Activated CD4-positive, alpha-beta T cell treated with anti-CD3 and anti-CD28 coated beads, Interleukin-2, amount 10 ng/mL, durations not matched to agents 7 days and 5 days (primary cell): ENCODE measurements at places on chromosomes 3 and 15. TPM values are rescaled to one million over a fixed set of nuclear protein-coding genes. Genes with fewer than 3 reads are reported as not detected.

Gene GTF2A2
- 123 TPM for total RNA-seq

Gene TTC21A
- 3.8 TPM for total RNA-seq

DNA sequence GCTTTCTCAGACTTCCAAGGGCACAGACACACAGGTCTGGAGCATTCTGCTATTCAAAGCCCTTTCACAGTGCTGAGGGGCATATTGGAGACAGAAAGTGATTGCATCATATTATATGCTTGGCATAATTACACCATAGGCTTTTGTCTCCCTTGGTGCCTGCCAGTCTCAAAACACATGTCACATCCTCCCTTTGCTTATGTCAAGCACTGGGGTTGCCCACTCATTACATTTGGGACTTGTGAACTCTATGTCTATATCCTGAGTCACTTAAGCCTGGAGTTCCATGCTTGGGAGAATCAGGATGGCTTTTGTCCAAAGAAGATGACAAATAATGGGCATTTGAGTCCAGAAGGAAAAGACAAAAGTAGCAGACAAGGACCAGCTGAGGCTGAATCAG lies 12.3 kb upstream of the PDZRN3 start:
- DNase-seq = no peak
- no peak overlapping the region for H3K4me3 ChIP-seq
- no peaks in the 10 kb centered on the region for H3K27me3 ChIP-seq
- H3K4me1 ChIP-seq = no peaks in the 10 kb centered on the region

Gene FAM240A
- not detected for total RNA-seq

DNA sequence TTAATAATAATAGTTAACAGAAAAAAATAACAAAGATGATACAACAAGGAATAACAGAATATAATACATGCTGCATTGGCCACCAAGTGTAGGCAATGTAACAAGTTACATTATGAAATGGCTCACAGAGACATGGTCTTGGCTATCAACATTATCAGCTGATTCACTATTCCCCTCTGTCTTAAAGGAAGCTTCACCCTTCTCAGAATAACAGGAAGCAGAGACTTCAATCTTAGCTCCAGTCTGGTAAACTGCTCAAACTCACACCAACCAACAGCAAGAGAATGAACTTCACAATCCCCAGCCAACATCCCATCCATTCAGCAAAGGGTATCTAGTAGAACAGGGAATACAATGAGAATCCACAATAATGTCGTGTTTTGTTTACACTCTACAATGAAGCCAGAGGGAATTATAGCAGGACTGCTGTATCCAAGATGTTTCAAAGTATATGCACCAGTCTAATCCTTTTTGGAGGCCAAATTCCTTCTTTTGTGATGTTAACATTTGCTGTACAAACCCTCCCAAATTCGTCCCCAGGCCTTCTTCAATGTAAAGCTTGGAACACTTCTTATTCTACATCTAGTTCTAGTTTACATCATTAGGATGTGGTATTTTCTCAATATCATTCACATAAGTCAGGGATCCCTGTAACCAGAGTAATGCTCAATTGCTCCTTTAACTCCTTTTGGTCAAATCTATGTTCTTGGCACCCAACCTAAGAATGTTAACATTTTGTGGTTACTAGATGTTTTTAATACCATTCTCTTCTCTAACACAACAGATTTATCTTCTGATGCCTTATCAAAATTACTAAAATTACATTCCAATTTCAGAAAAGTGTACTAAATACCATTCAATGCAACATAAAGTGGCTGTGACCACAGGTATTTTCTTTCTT lies 52.4 kb upstream of the CMSS1 start:
- no peaks in the 10 kb centered on the region for H3K36me3 ChIP-seq
- H3K4me3 ChIP-seq = no peak overlapping the region
- no peaks in the 10 kb centered on the region for H3K27me3 ChIP-seq

Gene CSNK1G1
- total RNA-seq = 24.6 TPM

DNA sequence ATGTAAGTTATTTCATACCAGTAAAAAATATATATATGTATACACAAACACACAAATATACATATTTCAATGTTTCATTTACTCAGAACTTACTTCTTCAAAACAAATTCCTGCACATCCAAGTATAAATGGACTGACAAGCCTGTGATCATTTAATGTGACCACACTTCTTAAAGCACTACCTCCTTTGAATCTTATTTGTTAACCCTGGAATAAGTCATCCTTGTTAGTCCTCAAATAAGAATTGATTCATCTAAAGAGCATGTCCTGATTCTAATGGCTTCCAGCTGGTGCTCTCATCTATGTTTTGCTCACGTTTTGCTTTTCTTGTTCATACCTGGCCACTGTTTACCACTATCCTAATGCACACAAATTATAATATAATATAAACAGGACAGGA lies 103.9 kb upstream of the UBP1 start:
- no peak overlapping the region for H3K4me3 ChIP-seq
- no peak for DNase-seq
- H3K4me1 ChIP-seq = no peaks in the 10 kb centered on the region

GRCh38 chr15:59366333-59367021 lies 6.2 kb downstream of the MYO1E start:
- no peak overlapping the region for H3K27ac ChIP-seq
- H3K36me3 ChIP-seq = peaks cover 5% of the 10 kb centered on the region
- peaks cover 47% of the 10 kb centered on the region for H3K27me3 ChIP-seq
- no peak for DNase-seq

DNA sequence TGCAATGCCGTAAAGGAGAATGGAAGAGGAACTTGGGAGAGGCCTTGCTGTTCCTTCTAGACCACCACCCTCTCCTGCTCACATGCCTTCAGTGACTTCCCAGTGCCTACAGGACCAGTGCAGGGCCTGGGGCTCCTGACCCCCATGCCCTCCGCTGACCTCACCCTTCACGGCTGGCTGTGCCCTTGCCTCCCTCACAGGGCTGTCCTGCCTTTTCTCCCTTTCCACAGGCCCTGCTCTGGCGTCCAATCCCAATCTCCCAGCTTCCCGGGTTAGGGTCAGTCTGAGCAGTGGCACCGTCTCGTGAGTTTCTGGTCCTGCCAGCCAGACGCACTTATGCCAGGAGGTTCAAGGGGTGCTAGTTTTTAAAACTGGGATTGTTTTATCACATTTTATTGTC lies 110.4 kb downstream of the WNT7A start:
- H3K27me3 ChIP-seq = no peaks in the 10 kb centered on the region
- no peak overlapping the region for H3K4me3 ChIP-seq
- no peaks in the 10 kb centered on the region for H3K36me3 ChIP-seq
- H3K27ac ChIP-seq = no peak overlapping the region
- peaks cover 16% of the 10 kb centered on the region for H3K4me1 ChIP-seq
- no peak for DNase-seq

Gene UNC13C
- not detected for total RNA-seq

DNA sequence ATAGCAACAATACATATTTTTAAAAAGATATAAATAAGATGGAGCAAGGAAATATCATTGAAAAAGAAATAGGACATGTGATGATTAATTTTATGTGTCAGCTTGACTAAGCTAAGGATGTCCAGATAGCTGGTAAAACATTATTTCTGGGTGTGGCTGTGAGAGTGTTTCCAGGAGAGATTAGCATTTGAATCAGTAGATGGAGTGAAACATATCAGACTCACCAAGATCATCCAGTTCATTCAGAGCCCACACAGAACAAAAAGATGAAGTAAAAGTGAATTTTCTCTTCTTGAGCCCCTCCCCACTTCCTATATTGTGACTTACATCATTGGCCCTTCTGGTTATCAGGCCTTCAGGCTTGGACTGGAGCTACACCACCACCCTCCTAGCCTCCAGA lies 61.6 kb upstream of the TUSC7 start:
- no peak overlapping the region for H3K4me3 ChIP-seq
- H3K36me3 ChIP-seq = no peaks in the 10 kb centered on the region
- DNase-seq = no peak
- H3K27ac ChIP-seq = no peak overlapping the region

Gene NXPE3
- total RNA-seq = 28.5 TPM

GRCh38 chr3:138429665-138430064 lies 4.8 kb upstream of the ESYT3 start:
- no peak overlapping the region for H3K27ac ChIP-seq
- no peak for DNase-seq
- H3K27me3 ChIP-seq = peaks cover 28% of the 10 kb centered on the region
- peaks cover 13% of the 10 kb centered on the region for H3K4me1 ChIP-seq

Gene CFAP44
- 6.9 TPM for total RNA-seq

- no peaks in the 10 kb centered on the region for H3K36me3 ChIP-seq
- DNase-seq = no peak
- peaks cover 5% of the 10 kb centered on the region for H3K27me3 ChIP-seq
- peaks cover 7% of the 10 kb centered on the region for H3K4me1 ChIP-seq
- no peak overlapping the region for H3K27ac ChIP-seq
Observed at GRCh38 chr3:58800940-58801339, 134.4 kb upstream of the FAM3D start.

GRCh38 chr3:180277041-180277440 lies 240.3 kb upstream of the PEX5L start:
- H3K36me3 ChIP-seq = no peaks in the 10 kb centered on the region
- H3K4me3 ChIP-seq = no peak overlapping the region
- no peak overlapping the region for H3K27ac ChIP-seq
- no peak for DNase-seq
- no peaks in the 10 kb centered on the region for H3K4me1 ChIP-seq

Gene WDR76
- total RNA-seq = 89.2 TPM

Gene GOLGA6D
- total RNA-seq = not detected

- DNase-seq = no peak
- no peaks in the 10 kb centered on the region for H3K36me3 ChIP-seq
- H3K27me3 ChIP-seq = peaks cover 17% of the 10 kb centered on the region
- H3K27ac ChIP-seq = no peak overlapping the region
- no peak overlapping the region for H3K4me3 ChIP-seq
Observed at GRCh38 chr15:45550436-45550835, 27.9 kb upstream of the SLC30A4 start.

DNA sequence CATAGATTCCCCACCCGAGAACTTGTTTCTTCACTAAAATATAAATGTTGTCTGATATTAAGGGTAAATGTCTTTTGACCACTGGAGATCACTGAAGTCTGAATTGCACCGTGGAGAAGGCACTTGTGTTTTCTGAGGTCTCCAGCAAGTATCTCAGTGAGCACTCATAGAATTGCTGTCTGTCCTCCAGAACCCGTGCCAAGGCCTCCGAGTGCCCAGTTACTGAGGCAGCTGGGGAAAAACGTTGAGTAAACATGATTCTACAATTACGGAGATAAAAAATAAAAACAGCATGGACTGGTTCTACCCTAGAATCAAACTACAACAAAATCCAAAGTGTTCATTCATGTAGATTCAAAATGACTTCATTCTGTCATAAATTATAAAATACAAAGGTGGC lies 60.0 kb downstream of the MLH1 start:
- H3K36me3 ChIP-seq = peaks cover 53% of the 10 kb centered on the region
- DNase-seq = no peak
- no peak overlapping the region for H3K4me3 ChIP-seq
- H3K4me1 ChIP-seq = peaks cover 2% of the 10 kb centered on the region
- no peak overlapping the region for H3K27ac ChIP-seq

Gene SECISBP2L
- 29.2 TPM for total RNA-seq

GRCh38 chr3:59401924-59402323 lies 352.1 kb upstream of the CFAP20DC start:
- DNase-seq = no peak
- H3K27me3 ChIP-seq = no peaks in the 10 kb centered on the region
- H3K36me3 ChIP-seq = no peaks in the 10 kb centered on the region
- H3K4me3 ChIP-seq = no peak overlapping the region

- no peak overlapping the region for H3K4me3 ChIP-seq
- no peak overlapping the region for H3K27ac ChIP-seq
- no peaks in the 10 kb centered on the region for H3K27me3 ChIP-seq
Observed at GRCh38 chr3:140088513-140088912, 153.5 kb downstream of the CLSTN2 start.

GRCh38 chr3:174333640-174334039 lies 525.5 kb upstream of the NAALADL2 start:
- H3K4me1 ChIP-seq = no peaks in the 10 kb centered on the region
- no peak for DNase-seq
- no peaks in the 10 kb centered on the region for H3K36me3 ChIP-seq
- H3K27ac ChIP-seq = no peak overlapping the region

DNA sequence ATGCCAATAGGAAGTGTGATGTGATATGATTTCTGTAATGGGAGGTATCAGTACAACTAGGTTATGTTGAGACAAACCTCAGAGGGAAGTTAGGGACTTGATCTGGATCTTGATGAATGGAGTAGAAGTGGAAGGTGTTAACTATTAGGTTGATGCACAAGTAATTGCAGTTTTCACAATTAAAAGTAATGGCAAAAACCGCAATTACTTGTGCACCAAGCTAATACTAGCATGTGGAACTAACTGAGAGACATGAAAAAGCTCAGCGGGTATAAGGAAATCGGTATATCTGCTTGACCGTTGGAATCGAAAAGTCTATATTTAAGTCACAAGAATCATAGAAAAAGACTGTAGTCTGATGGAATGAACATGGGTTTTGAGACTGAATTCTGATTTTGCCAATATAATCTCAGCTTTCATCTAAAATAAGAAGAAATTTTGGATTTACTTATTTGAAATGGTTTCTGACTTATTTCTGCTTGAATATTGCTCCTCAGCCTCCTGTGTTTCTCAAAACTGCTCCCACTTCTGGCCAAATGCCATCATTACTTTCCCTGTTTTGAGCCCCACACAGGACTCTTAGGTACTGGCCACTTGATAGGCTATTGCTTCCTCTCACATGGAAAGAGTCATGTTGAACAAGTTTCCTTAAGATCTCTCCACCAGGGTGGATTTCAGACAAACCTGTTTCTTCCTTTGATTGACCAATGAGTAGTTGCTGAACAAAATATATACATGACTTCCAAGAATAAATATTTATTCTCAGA lies 271.5 kb upstream of the COL8A1 start:
- no peaks in the 10 kb centered on the region for H3K27me3 ChIP-seq
- no peak overlapping the region for H3K4me3 ChIP-seq
- H3K4me1 ChIP-seq = no peaks in the 10 kb centered on the region

DNA sequence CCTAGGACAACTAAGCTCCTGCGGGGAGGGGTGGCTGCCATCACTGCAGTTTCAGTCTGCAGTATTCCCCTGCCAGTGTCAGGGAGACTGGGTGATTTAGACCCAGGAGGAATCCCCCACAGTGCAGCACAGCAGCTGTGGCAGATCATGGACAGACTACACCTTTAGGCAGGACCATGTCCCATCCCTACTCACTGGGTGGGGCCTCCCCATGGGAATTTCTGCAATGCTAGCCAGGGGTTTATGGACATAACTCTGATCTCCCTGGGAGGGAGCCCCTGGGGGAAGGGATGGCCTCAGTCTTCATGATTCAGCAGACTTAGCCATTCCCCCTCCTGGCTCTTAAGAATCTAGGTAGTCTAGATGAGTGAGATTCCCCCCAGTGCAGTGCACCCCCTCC lies 130.1 kb upstream of the STAC start:
- H3K4me1 ChIP-seq = no peaks in the 10 kb centered on the region
- no peak for DNase-seq

GRCh38 chr3:149214702-149215101 lies 6.9 kb downstream of the CP start:
- H3K36me3 ChIP-seq = no peaks in the 10 kb centered on the region
- H3K4me3 ChIP-seq = no peak overlapping the region

DNA sequence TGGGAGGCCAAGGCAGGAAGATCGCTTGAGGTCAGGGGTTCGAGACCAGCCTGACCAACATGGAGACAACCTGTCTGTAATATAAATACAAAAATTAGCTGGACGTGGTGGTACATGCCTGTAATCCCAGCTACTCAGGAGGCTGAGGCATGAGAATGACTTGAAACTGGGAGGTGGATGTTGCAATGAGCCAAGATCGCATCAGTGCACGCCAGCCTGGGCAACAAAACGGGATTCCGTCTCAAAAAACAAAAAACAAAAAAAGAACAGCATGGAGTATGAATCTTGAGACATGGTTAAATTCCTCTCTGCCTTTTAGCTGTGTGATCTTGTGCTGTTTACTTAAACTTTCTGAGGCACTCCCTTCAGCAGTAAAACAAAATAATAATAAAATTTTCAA lies 244.9 kb downstream of the FGF12 start:
- no peaks in the 10 kb centered on the region for H3K27me3 ChIP-seq
- no peaks in the 10 kb centered on the region for H3K4me1 ChIP-seq
- DNase-seq = no peak
- no peak overlapping the region for H3K27ac ChIP-seq
- no peaks in the 10 kb centered on the region for H3K36me3 ChIP-seq
